Upper lobe of left lung (tissue), 6 donors: ENCODE measurements at places on chromosomes 4 and X. TPM values are rescaled to one million over a fixed set of nuclear protein-coding genes. Genes with fewer than 3 reads are reported as not detected.

GRCh38 chr4:16669036-16669435 lies 229.4 kb downstream of the LDB2 start:
- no peak overlapping the region for H3K4me3 ChIP-seq
- peaks cover 16% of the 10 kb centered on the region for H3K4me1 ChIP-seq
- H3K27me3 ChIP-seq = no peaks in the 10 kb centered on the region
- no peaks in the 10 kb centered on the region for H3K36me3 ChIP-seq

DNA sequence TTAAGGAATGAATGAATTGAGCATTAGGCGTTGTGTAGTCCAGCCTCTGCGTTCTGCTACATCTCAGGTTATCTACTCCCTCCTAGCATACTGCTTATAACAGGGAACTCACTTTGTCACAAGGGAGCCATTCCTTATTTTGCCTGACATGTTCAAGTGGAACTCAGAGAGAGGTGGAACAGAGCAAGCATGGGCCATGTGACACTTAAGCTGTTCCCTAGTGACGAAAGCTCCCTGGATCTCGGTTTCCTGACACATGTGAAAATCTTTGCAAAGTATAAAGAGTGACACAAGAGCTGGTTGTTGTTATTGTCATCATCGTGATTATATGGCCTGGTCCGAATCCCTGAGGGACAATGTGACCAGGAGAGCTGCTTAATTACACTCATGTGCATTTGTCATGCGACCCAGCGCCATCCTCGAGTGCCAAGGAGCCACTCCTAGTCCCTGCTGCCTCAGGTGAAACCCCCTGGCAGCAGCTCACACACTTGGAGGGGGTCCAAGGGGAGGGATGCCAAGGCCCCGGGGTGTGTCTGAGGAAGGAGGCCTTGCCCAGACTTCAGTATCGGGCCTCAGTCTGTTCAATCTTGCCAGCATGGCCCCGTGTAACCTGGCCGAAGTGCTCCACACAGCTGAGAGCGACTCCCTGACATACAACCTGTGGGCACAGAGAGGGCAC lies 98.5 kb upstream of the MAP3K15 start:
- H3K4me3 ChIP-seq = no peak overlapping the region
- H3K4me1 ChIP-seq = no peaks in the 10 kb centered on the region
- H3K27ac ChIP-seq = no peak overlapping the region
- no peak for DNase-seq
- no peaks in the 10 kb centered on the region for H3K27me3 ChIP-seq

- DNase-seq = no peak
These were observed 481.5 kb downstream of the PACRGL start for GRCh38 chr4:21181716-21182115.

- no peak overlapping the region for H3K4me3 ChIP-seq
- H3K27me3 ChIP-seq = no peaks in the 10 kb centered on the region
- peaks cover 5% of the 10 kb centered on the region for H3K4me1 ChIP-seq
- DNase-seq = no peak
These were observed 390.1 kb downstream of the ANKRD50 start for GRCh38 chr4:124322234-124323065.

- H3K4me3 ChIP-seq = no peak overlapping the region
- peaks cover 4% of the 10 kb centered on the region for H3K36me3 ChIP-seq
- H3K4me1 ChIP-seq = peaks cover 3% of the 10 kb centered on the region
- no peaks in the 10 kb centered on the region for H3K27me3 ChIP-seq
- DNase-seq = no peak
These were observed 12.4 kb downstream of the SMIM14 start for GRCh38 chr4:39626261-39626660.

GRCh38 chrX:153627675-153628111 lies 19.3 kb upstream of the DUSP9 start:
- no peaks in the 10 kb centered on the region for H3K27me3 ChIP-seq
- H3K4me3 ChIP-seq = no peak overlapping the region
- H3K27ac ChIP-seq = no peak overlapping the region

GRCh38 chr4:176150356-176150682 lies 45.1 kb downstream of the SPATA4 start:
- H3K4me1 ChIP-seq = no peaks in the 10 kb centered on the region
- H3K4me3 ChIP-seq = no peak overlapping the region
- H3K27ac ChIP-seq = no peak overlapping the region
- DNase-seq = no peak
- no peaks in the 10 kb centered on the region for H3K36me3 ChIP-seq

DNA sequence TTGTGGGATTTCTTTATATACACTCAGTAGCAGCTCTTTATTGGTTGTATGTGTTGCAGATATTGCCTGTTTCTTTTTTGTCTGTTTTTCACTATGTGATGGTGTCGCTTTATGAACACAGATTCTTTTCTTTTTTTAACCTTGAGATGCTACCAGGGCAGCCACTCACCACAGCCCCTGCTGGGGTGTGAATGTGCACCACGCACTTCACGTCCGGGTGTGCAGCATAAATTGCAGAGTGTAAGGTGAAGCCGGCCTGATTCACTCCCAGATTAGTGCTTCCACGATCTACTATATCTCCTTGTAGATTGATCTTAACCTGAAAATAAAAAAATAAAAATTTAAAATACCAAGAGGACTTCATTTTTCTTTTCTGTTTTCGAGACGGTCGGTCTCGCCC lies 71.4 kb downstream of the FAM193A start:
- no peak for DNase-seq
- H3K4me1 ChIP-seq = peaks cover 10% of the 10 kb centered on the region
- no peak overlapping the region for H3K4me3 ChIP-seq
- no peak overlapping the region for H3K27ac ChIP-seq

DNA sequence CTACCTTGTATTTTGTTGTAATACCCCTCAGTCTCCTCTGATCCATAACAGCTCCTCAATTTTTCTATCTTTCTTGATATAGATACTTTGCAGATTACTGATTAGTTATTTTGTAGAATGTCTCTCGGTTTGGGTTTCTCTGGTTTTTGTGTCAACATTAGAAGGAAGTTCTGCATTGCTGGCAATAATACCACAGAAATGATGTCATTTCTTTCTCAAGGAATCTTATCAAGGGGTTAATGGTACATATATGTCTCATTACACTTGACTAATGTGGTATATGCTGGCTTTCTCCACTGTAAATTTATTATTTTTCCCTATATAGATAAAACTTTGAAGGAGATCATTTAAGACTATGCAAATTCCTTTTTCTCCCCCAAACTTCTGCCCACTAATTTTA lies 183.6 kb upstream of the DKK2 start:
- no peak for DNase-seq
- no peaks in the 10 kb centered on the region for H3K4me1 ChIP-seq
- H3K36me3 ChIP-seq = no peaks in the 10 kb centered on the region
- no peak overlapping the region for H3K4me3 ChIP-seq
- no peak overlapping the region for H3K27ac ChIP-seq
- H3K27me3 ChIP-seq = no peaks in the 10 kb centered on the region

GRCh38 chrX:128698573-128699181 lies 646.5 kb upstream of the ACTRT1 start:
- H3K4me1 ChIP-seq = no peaks in the 10 kb centered on the region
- no peak overlapping the region for H3K27ac ChIP-seq
- no peaks in the 10 kb centered on the region for H3K27me3 ChIP-seq
- H3K36me3 ChIP-seq = no peaks in the 10 kb centered on the region
- no peak for DNase-seq
- H3K4me3 ChIP-seq = no peak overlapping the region

DNA sequence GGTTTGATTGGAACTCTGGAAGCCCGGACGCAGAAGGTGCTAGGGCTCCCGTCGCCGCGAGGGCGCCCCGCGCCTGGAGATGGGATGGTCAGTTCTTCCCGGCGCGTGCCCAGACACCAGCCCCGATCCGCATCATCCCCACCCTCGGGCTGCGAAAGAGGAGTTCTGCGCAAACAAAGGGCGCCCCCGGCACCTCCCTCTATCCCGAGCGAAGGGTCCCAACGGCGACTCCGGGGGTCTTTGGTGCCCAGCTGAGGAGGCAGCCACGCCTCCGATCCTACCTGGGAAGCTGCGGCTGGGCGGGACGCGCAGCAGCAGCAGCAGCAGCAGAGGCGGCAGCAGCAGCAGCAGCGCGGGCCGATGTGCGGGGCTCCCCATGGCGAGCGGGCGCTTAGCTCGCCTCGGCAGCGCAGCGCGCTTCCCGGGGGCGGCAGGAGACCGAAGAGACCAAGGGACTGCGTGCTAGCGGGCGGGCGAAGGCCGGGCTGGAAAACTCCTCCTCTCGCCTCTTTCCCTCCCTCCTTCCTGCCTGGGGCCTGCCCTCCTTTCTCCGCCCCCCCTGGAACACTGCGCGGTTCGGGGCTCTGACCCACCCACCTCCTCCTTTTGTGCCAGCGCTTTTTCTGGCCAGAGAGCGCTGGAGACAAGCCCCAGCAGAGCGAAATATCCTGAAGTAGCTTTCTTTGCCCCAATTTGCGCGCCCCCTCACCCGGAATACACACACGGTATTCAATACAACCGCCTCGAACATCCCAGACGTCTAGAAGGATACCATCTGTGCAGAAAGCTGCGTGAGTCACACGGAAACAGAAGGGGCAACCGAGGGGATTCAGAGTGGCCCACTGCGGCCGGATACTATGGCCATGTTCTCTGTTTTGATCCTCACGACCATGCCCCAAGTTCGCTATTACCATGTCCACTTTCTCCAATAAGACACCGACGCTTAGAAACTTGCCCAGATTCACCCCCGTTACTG lies at the start of gene SRPX:
SRPX (minus strand) TSS at position 457 of the 976 bp plus-strand sequence; CDS start at position 378, 79 bp downstream.
- DNase-seq = peak; percentile 75
- peak within 1 kb of the TSS; percentile 56 for H3K4me3 ChIP-seq

DNA sequence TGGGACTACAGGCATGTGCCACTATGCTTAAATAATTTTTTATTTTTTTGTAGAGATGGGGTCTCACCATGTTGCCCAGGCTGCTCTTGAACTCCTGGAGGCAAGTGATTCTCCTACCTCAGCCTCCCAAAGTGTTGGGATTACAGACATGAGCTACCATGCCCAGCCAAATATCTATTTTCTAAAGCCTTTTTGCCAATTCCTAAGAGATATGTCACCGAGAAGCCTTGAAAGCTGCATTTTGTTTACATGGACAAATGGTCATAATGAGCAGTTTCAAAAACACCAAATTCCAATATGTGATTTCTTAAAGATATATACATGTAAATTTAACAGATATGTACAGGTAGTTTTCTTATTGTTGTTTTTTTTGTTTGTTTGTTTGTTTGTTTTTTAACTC lies 33.0 kb upstream of the PGRMC2 start:
- no peaks in the 10 kb centered on the region for H3K36me3 ChIP-seq
- no peaks in the 10 kb centered on the region for H3K27me3 ChIP-seq
- DNase-seq = no peak
- H3K4me3 ChIP-seq = no peak overlapping the region
- no peak overlapping the region for H3K27ac ChIP-seq
- H3K4me1 ChIP-seq = no peaks in the 10 kb centered on the region

GRCh38 chr4:18733961-18734360 lies 712.4 kb upstream of the LCORL start:
- no peaks in the 10 kb centered on the region for H3K36me3 ChIP-seq
- no peaks in the 10 kb centered on the region for H3K4me1 ChIP-seq
- no peak overlapping the region for H3K27ac ChIP-seq
- no peaks in the 10 kb centered on the region for H3K27me3 ChIP-seq
- DNase-seq = no peak

GRCh38 chr4:82898322-82899243 lies 2.0 kb upstream of the THAP9 start:
- peaks cover 34% of the 10 kb centered on the region for H3K36me3 ChIP-seq
- H3K27ac ChIP-seq = peak overlapping the region; percentile 98
- peak overlapping the region; percentile 66 for H3K4me3 ChIP-seq
- peaks cover 24% of the 10 kb centered on the region for H3K4me1 ChIP-seq
- no peaks in the 10 kb centered on the region for H3K27me3 ChIP-seq
- no peak for DNase-seq

DNA sequence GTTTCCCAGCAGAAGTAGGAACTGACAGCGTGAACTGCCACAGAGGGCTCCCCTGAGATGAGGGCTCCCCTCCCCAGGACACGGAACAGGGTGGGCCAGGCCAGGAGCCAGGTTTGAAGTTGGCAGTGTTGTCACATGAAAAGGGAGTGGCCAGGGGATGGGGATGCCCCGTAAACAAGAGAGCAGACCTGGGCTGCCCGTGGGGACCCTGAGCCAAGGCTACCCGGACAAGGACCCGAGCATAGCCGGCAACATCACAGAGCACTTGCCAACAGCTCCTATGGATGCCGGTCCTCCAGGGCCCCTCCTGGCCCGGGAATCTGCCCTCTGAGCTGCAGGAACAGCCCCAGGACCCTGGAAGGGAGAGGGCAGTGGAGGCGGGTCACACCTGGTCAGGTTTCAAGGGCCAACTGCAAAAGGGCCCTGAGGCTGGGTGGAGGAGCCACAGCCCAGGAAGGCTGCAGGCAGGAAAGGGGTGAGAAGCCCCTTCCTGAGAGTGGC lies 102.1 kb downstream of the CPZ start:
- no peaks in the 10 kb centered on the region for H3K4me1 ChIP-seq
- no peak overlapping the region for H3K27ac ChIP-seq
- H3K27me3 ChIP-seq = no peaks in the 10 kb centered on the region
- H3K36me3 ChIP-seq = no peaks in the 10 kb centered on the region

DNA sequence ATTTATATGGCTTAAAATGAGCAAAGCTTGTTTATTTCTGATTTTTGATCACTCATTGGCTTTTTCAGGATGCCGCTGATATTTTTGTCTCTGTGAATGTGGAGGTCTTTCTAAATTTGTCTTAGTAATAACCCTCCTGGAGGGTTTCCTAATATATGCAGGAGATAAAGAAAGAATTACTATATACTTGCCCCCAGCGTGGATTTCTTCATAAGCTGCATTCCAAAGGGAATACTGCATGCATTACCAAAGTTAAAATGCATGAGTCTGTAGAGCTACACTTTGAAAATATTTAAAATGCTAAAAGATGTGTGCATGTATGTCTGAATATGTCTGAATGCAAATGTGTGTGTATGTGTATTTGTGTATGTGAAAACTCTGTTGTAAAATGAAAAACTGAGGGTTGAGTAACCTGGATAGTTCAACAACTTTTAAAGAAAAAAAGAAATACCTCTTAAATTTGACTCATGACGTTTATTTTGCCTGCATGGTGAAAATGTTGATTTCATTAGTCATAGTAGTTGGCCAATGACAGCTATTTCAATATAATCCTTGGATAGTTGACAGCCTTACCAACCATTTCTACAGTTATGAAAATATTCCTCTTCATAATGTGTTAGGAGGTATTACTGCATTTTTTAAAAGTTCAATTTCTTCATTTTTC lies 113.2 kb upstream of the ZNF827 start:
- no peak overlapping the region for H3K4me3 ChIP-seq
- H3K27ac ChIP-seq = no peak overlapping the region
- no peaks in the 10 kb centered on the region for H3K27me3 ChIP-seq
- no peaks in the 10 kb centered on the region for H3K36me3 ChIP-seq

DNA sequence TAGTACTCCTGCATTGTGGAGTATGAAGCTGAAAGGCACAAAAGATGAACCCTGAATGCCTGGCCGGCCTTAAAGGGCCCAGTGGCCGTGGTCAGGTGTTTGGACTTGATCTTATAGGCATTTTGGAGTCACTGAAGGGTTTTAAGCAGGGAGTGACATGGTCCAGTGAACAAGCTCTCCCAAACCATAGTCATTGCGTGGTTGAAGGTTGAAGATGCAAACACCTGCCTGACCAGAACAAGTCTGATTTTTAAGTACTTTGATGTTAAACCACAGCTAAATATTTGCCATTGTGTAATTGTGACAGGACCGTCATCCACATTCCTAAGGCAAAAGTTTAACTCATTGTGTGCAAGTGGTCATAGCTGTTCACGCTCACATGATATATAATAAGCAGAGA lies 3.3 kb downstream of the STK32B start:
- H3K27ac ChIP-seq = no peak overlapping the region
- no peak overlapping the region for H3K4me3 ChIP-seq
- no peaks in the 10 kb centered on the region for H3K27me3 ChIP-seq

The STS gene
- 8.7 TPM for total RNA-seq

The SRPX2 gene
- 14.6 TPM for total RNA-seq

The FAM236B gene
- not detected for total RNA-seq

The FAM184B gene
- total RNA-seq = 0.39 TPM

The SAGE1 gene
- total RNA-seq = not detected

The HPSE gene
- total RNA-seq = 7.6 TPM

The KIT gene
- 17.5 TPM for total RNA-seq

The FAM9B gene
- total RNA-seq = 0.37 TPM

The ITIH6 gene
- not detected for total RNA-seq

The GABRG1 gene
- total RNA-seq = not detected
